ENCODE measurements at places on chromosomes 13 and 19.

DNA sequence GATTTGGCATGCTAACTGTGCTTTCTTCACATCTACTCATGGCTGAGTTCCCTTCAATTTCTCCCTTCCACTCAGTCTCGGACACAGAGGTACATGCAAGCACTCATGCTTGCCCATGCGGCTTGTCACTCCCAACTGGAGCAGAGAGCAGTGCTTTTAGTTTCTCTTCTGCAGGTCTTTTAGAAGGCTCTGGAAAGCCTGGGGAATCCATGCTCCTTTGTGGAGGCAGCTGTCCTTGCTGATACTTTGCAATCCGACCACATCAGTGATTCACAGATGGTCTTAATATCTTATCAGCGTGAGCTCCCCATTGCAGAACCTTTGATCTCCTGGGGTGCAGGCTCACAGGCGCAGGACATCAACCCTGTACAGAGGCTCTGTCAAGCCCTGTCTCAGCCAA, 203.9 kb downstream of the COL4A1 start:
- no peak for DNase-seq

DNA sequence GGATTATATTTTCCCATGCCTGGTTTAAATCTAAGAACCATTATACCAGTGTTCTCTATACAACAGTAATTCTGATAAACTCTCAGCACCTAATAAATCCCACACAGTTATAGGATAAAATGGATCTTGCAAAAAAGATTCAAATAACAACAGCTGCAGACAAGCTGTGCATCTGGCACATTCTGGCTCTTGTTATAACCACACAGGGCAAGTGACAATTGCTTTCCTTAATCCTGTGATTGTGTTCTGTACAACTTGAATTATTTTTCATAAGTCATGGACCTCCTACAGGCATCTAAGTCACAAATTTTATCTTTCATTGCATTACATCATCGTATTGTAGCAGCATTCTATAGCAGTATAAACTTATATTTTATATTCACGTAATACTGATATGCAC, 948.3 kb downstream of the SLITRK1 start:
- no peak for DNase-seq

GRCh38 chr19:5349041-5349440, 8.4 kb upstream of the PTPRS start:
- DNase-seq = no peak

DNA sequence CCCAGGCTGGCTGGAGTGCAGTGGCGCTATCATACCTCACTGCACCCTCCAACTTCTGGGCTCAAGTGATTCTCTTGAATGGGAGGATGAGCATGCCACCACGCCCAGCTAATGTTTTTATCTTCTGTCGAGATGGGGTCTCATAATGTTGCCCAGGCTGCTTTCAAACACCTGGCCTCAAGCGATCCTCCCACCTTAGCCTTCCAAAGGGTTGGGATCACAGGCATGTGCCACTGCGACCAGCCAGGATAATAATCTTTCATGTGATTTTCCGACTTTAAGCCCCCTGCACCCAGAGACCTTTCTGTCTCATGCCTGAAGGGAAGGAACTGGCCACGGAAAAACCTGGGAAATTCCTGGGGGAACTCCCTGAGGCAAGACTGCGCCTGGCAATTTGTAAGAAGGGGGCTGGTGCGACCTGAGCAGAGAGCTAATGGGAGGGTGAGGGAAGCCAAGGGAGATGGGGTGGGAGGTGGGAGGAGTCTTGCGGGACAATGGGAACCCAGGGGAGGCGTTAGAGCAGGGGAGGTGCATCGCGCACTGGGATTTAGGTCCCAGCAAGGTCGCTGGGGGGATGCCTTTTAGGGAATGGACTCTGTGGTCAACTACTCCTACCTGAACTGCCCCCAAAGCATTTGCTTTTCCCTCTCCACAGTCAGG, 1.2 kb upstream of the CCDC124 start:
- DNase-seq = no peak

DNA sequence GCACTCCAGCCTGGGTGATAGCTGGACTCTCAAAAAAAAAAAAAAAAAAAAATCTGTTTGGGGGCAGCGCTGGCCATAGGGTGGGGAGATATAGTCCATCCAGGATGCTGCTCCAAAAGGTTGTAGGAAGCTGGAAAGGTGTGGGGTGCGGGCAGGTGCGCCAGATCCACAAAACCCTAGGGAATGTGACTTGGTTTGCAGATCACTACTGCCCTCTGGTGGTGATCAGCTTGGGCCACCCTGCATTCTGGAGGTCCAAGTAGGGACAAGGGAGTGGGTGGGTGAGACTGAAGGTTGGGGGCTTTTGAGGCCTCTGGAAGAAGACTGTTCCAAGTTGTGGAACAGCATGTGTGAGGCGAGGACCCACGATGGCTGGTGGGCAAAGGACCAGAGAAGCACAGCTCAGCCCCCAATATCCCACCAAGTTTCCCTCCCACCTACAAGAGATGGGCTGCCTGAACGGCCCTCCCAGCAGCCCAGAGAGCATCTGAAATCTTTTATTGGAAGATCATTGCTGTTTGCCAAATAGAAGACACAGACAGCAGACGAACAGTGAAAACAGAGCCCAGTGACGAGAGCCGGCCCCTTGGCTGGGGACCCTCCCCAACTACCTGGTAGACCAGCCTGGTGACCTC, 10.4 kb upstream of the TYK2 start:
- peak; percentile 46 for DNase-seq

GRCh38 chr13:59865398-59865797, 298.3 kb downstream of the DIAPH3 start:
- DNase-seq = no peak
